ENCODE measurements at places on chromosomes 2 and 18. TPM values are rescaled to one million over a fixed set of nuclear protein-coding genes. Genes with fewer than 3 reads are reported as not detected.

The CCDC178 gene
- 0.17 TPM for total RNA-seq

The NAT8 gene
- not detected for total RNA-seq

The TCF4 gene
- 91.2 TPM for total RNA-seq

- H3K4me1 ChIP-seq: no peaks in the 10 kb centered on the region
- H3K27me3 ChIP-seq: no peaks in the 10 kb centered on the region
- no peak overlapping the region for H3K4me3 ChIP-seq
- H3K27ac ChIP-seq: no peak overlapping the region
- DNase-seq: no peak
- no peaks in the 10 kb centered on the region for H3K36me3 ChIP-seq
These were observed 212.4 kb upstream of the CWC22 start for GRCh38 chr2:180219491-180219890.

GRCh38 chr2:234836271-234836670 lies 115.5 kb upstream of the SH3BP4 start:
- H3K4me1 ChIP-seq: no peaks in the 10 kb centered on the region
- H3K4me3 ChIP-seq: no peak overlapping the region

GRCh38 chr2:96092573-96092877 lies 23.8 kb downstream of the ADRA2B start:
- no peaks in the 10 kb centered on the region for H3K36me3 ChIP-seq
- no peak overlapping the region for H3K27ac ChIP-seq
- H3K27me3 ChIP-seq: no peaks in the 10 kb centered on the region
- no peak overlapping the region for H3K4me3 ChIP-seq
- H3K4me1 ChIP-seq: peaks cover 7% of the 10 kb centered on the region

- no peaks in the 10 kb centered on the region for H3K36me3 ChIP-seq
- H3K4me1 ChIP-seq: no peaks in the 10 kb centered on the region
- no peaks in the 10 kb centered on the region for H3K27me3 ChIP-seq
These were observed 43.4 kb upstream of the DNAJC10 start for GRCh38 chr2:182672466-182673165.

DNA sequence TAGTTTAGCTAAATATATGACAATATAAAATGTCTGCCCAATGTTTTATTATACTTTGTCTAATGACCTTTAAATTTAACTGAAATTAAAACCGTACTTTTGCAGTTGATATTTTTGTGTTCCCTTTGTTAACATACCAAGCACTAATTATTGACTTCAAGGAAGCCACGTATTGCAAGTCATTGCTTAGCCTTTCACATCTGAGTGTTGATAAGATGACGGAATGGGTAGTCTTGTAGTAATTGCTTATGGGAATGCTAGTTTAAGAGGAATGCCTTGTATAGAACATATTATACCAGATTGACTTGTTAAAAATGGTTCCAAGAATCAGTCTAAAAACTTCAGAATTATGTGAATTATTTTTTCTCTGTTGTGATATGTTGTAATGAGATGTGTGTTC lies 14.0 kb upstream of the ELAC1 start:
- H3K4me1 ChIP-seq: no peaks in the 10 kb centered on the region
- DNase-seq: no peak
- no peak overlapping the region for H3K4me3 ChIP-seq

- no peak overlapping the region for H3K4me3 ChIP-seq
- no peak for DNase-seq
- H3K4me1 ChIP-seq: peaks cover 4% of the 10 kb centered on the region
These were observed 72.8 kb upstream of the ODC1 start for GRCh38 chr2:10520926-10521325.

DNA sequence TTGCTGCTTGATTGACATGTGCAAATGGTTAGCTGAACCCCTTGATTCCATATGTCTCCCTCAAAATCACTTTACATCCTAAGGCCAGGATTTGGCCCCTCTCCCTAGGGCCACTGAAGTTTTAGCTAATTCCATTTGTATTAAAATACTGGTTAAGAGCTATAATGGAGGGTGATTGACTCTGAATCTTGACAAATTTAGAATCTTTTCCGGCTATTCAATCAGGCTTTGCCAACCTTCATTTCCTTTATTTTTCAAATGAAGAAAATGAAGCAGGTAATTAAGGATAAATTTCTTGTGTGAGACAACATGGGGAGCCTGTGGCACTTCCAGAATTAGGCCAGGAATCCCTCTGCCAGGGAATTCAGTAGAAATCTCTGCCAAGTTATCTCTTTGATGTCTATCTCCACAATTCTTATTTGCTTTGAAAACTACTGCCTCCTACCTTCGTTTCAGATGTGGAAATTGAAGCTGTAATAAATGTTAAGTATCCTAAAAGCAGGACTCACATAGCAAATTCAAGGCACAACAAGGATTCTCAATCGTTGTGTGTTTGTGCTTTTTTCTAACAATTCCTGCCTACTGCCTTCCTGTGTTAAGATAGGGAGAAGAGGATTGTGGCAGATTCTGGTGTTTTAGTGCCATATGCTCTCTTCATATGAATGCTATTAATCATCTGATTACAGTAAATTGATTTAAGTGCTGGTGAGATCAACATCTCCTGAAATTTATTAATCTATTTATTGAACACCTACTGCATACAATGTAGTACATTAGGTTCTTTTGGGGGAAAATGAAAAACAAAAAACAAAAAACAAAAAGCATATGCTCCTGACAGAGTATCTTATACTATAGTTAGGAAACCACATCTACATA lies 47.8 kb upstream of the MAP4K3 start:
- H3K4me1 ChIP-seq: peaks cover 73% of the 10 kb centered on the region
- peak overlapping the region; percentile 18 for H3K4me3 ChIP-seq
- H3K27me3 ChIP-seq: no peaks in the 10 kb centered on the region
- H3K36me3 ChIP-seq: no peaks in the 10 kb centered on the region
- H3K27ac ChIP-seq: peak overlapping the region; percentile 68

DNA sequence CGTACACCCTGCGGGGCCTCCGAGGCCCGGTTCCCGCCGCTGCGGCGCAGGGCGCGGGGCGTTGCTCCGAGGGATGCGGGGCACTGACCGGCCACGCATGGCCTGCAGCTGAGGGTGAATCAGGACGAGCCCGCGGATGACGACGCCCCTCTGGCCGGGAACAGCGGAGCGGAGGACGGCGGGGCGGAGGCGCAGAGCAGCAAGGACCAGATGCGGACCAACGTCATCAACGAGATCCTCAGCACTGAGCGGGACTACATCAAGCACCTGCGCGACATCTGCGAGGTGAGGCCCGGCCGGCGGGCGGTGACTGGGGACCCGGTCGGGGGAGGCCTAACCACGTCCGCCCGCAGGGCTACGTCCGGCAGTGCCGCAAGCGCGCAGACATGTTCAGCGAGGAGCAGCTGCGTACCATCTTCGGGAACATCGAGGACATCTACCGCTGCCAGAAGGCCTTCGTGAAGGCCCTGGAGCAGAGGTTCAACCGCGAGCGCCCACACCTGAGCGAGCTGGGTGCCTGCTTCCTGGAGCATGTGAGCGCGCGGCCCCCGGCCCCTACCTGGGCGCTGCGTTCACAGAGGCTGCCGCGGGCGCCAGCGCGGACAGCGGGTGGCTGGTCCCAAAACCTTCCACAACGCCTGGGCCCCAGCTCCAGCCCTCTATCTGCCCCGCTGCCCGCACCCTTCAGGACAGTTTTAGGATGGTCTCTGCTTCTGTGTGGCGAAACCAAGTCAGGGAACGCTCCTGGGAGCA lies 53.2 kb downstream of the FAM168B start:
- peaks cover 11% of the 10 kb centered on the region for H3K27me3 ChIP-seq
- H3K36me3 ChIP-seq: no peaks in the 10 kb centered on the region
- H3K4me1 ChIP-seq: no peaks in the 10 kb centered on the region
- no peak overlapping the region for H3K4me3 ChIP-seq
- no peak overlapping the region for H3K27ac ChIP-seq

DNA sequence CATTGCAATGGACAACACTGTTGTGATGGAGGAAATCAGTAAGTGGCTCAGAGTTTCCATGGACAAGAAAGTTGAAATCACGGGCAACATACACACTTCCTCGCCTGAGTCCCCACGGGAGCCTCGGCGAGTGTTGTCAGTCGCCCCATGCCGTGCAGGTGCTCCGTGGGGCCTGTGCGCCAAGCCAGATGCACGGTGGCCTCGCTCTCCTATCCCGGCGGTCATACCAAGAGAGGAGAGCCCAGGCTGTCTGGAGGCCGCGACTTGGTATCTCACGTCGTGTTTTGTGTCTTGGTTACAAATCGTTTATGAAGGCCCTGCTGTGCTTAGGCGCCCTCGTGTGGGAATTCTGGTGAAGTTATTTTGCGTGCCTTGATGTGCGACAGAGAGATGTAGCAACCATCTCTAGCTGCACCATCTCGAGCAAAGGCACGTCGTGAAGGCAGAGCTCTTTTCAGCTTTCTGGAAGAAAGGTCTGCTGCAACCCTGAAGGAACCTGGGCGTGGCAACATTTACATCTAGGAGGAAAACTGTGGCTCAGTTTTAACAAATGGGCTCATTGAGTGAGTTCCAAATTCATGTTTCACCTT lies 21.8 kb downstream of the ATG4B start:
- no peak overlapping the region for H3K4me3 ChIP-seq
- no peak overlapping the region for H3K27ac ChIP-seq
- peaks cover 15% of the 10 kb centered on the region for H3K36me3 ChIP-seq
- no peaks in the 10 kb centered on the region for H3K27me3 ChIP-seq
- no peaks in the 10 kb centered on the region for H3K4me1 ChIP-seq

All from GM23338 (cell line).